Progenitor cell of endocrine pancreas (in vitro differentiated cells): ENCODE measurements at places on chromosomes 12 and 14. TPM values are rescaled to one million over a fixed set of nuclear protein-coding genes. Genes with fewer than 3 reads are reported as not detected.

- H3K36me3 ChIP-seq: peaks cover 15% of the 10 kb centered on the region
- H3K4me1 ChIP-seq: peaks cover 9% of the 10 kb centered on the region
- no peaks in the 10 kb centered on the region for H3K27me3 ChIP-seq
- H3K27ac ChIP-seq: no peak overlapping the region
- no peak overlapping the region for H3K4me3 ChIP-seq
Measured at GRCh38 chr12:62659453-62660295, 193.0 kb downstream of the MON2 start.

- no peaks in the 10 kb centered on the region for H3K36me3 ChIP-seq
- peaks cover 5% of the 10 kb centered on the region for H3K4me1 ChIP-seq
- no peaks in the 10 kb centered on the region for H3K27me3 ChIP-seq
- H3K27ac ChIP-seq: no peak overlapping the region
- DNase-seq: no peak
Measured at GRCh38 chr14:65261946-65262345, 150.6 kb upstream of the FUT8 start.

DNA sequence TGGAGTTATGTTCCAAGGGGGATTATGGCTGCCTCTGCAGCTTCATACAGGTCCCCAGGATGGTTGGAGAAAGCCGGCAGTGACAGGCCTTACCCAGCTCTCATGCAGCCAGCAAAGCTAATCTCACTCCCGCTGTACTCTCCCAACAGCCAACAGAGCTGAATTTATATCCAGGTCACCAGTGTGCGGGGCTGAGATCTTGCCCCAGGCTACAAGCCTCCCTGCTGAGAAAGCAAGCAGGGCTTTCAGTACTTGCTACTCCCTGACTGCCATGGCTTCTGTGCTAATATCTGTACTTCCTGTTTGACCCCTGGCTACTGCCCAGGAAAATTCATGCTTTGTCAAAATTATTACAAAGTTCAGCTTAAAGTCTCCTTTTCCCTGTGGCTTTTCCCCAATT, 92.9 kb downstream of the ATP23 start:
- no peak for DNase-seq
- H3K36me3 ChIP-seq: no peaks in the 10 kb centered on the region
- no peak overlapping the region for H3K4me3 ChIP-seq
- no peak overlapping the region for H3K27ac ChIP-seq

TDRD9 gene
- total RNA-seq: not detected in 2 replicates

GPRC5D gene
- not detected in 2 replicates for total RNA-seq

KRT83 gene
- total RNA-seq: not detected in 2 replicates
